ENCODE measurements at places on chromosomes 2 and 18. TPM values are rescaled to one million over a fixed set of nuclear protein-coding genes. Genes with fewer than 3 reads are reported as not detected.

GRCh38 chr2:238009563-238009962, 42.7 kb downstream of the UBE2F start:
- peaks cover 4% of the 10 kb centered on the region for H3K4me1 ChIP-seq
- H3K4me3 ChIP-seq = no peak overlapping the region
- peak overlapping the region; percentile 42 for H3K27ac ChIP-seq
- H3K27me3 ChIP-seq = no peaks in the 10 kb centered on the region

DNA sequence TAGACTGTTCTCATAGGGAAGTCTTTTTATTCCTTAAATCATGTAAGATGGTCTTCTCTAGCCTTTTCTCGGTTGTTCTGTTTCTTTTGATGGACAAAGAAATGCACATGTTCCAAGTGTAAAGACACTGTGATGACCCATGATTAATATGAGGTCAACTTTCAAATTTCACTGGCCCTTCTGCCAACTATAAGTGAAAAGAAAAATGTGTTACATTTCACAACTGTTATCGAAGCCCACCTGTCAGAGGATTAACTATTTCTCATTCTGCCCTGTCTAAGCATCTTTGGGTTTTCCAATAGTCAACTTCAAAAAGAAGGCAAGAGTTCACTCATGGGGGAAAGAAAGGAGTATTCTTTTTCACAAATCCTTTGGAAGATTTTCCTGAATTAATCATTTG, 3.3 kb downstream of the RDH14 start:
- DNase-seq = no peak
- H3K4me1 ChIP-seq = peaks cover 24% of the 10 kb centered on the region
- H3K27me3 ChIP-seq = no peaks in the 10 kb centered on the region
- H3K36me3 ChIP-seq = peaks cover 12% of the 10 kb centered on the region

- H3K36me3 ChIP-seq = peaks cover 2% of the 10 kb centered on the region
- H3K4me3 ChIP-seq = no peak overlapping the region
- H3K27ac ChIP-seq = no peak overlapping the region
- H3K4me1 ChIP-seq = peaks cover 21% of the 10 kb centered on the region
- DNase-seq = no peak
- H3K27me3 ChIP-seq = no peaks in the 10 kb centered on the region
Measured at GRCh38 chr18:22469061-22469734, 51.5 kb upstream of the CTAGE1 start.

Gene ECEL1
- 21.9 TPM for total RNA-seq

Gene SAG
- not detected for total RNA-seq

Gene SCN2A
- total RNA-seq = 0.39 TPM

Gene IL37
- total RNA-seq = not detected
